ENCODE measurements at places on chromosomes 2 and 18.

- DNase-seq: no peak
Measured at GRCh38 chr2:62465741-62466502, 40.1 kb downstream of the TMEM17 start.

GRCh38 chr2:235278771-235279355 is 215.0 kb upstream of the AGAP1 start:
- DNase-seq: peak; percentile 23

- DNase-seq: no peak
Measured at GRCh38 chr18:70366670-70367069, 77.8 kb downstream of the SOCS6 start.

DNA sequence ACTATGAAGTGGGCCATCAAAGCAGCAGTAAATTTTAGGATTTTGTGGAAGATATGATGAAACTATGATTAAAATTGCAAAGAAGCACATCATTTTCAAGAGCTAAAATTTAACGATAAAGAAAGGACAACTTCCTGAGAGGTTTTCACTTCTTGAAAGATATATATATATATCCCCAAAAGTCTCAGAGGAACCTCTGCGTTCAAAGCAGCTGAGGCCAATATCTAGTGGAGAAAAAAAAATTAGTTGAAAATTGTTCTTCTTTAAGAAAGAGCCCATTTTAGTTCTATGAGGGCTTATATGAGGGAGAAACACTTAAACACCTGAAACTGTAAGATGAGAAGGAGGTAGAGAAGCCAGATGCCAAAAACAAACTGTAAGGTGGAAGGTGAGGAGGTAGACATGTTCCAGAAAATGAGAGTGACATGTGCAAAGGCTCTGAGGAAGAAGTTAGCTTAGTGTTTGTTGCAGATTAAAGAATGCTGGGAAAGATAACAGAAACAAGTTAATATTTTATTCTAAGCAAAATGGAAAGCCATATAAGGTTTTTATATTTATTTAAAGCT is 72.9 kb upstream of the VRK2 start:
- DNase-seq: no peak

DNA sequence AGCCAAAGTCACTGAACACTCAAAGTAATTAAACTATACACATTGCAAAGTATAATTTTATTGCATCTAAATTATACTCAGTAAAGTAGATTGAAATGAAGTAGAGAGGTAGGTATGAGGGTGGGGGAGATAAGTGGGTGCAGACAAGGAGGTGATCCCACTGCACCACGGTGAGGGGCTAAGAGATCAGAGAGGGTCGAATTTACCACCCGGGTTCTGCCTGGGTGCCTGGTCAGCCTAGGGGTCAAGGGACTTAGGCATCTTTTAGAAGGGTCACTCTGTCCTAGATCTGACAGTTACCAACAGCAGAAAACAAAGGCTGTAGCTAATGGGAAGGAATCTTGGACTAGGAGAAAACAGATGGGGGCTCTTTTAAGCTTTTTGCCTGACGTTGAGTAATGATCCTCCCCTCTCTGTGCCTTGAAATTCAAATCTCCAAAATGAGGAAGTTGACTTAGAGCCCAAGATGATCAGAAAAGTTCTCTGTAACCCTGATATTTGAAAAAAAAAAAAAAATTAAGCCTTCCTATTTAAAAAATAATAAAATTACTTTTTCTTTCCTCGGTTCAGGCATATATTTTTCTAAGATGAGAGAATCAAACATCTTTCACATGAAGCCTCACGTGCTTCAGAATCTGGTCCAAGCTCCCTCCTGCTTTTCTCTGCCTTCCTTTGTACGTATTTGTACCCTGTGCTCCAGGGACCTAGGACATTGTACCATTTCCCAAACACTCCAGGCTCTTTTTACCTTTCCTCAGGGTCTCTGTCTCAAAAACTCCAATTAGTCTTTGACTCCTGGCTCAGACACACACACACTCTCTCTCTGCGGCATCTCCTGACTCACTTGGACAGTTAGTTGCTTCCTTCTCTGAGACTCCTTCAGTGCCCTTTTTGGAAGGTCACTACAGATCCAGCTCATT is 353.9 kb downstream of the CYRIA start:
- no peak for DNase-seq

DNA sequence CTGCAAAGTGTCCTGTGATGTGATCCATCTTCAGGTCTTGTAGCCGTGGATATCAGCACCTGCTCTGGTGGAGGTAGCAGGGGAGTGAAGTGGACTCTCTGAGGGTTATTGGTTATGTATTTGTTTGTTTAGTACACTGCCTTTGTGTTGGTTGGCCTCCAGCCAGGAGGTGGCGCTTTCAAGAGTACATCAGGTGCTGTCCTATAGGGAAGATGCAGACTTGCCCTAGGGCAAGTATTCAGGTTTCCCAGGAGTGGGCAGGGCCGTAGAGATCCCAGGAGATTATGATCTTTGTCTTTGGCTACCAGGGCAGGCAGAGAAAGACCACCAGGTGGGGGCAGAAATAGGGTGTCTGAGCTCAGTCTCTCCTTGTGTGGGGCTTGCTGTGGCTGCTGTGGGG is 411.8 kb downstream of the SOX11 start:
- no peak for DNase-seq

DNA sequence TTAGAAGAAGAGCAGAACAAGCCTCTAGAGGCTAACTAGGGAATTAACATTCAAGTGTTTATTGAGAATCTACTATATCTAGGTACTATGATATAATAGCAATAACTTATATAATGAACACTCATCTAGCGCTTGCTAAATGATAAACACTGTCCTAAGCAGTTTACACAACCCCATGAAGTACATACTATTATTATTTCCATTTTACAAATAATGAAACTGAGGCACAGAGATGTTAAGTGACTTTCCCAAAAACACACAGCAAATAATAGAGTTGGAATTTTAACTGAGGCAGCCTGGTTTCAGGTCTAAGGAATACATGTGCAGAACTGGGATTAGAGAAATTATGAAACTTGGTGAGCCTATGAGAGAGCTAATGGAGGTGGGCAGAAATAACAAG is 893.4 kb downstream of the CPS1 start:
- DNase-seq: no peak
